ENCODE measurements at places on chromosomes 12 and 14. TPM values are rescaled to one million over a fixed set of nuclear protein-coding genes. Genes with fewer than 3 reads are reported as not detected.
A peak's percentile ranks its signal among the peaks of the same experiment; 100 is the strongest.

CMTM5 gene
- total RNA-seq = not detected

FAM186B gene
- not detected for total RNA-seq

PARP11 gene
- 3.1 TPM for total RNA-seq

CD163L1 gene
- total RNA-seq = 9.7 TPM

LYZ gene
- not detected for total RNA-seq

MDGA2 gene
- total RNA-seq = not detected

ATF1 gene
- total RNA-seq = 33.8 TPM

RAPGEF3 gene
- total RNA-seq = 1.2 TPM

VSIG10 gene
- 17.6 TPM for total RNA-seq

CATSPERB gene
- not detected for total RNA-seq

PRB2 gene
- total RNA-seq = not detected

REP15 gene
- not detected for total RNA-seq

KRT85 gene
- total RNA-seq = not detected

DNA sequence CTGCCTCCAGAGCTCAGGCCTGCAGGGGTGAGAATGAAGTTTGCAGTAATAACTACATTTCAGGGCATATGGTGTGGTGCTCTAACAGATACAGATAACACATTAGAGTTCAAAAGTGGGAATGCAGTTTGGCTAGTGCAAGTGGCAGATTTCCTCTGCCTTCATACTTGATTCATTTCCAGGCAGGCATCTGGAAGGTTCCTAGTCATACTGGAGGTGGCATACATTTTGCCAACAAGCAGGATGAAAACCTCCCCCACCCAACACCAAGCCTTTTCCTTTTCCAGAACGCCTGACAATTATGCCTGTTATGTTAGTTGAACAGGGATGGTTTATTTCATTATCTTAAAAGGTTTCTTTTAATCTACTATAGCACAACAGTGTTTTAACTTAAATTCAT, 24.3 kb downstream of the VTI1B start:
- no peak for DNase-seq

- no peak for DNase-seq
These were observed 119.3 kb downstream of the TSPAN9 start for GRCh38 chr12:3196488-3196887.

DNA sequence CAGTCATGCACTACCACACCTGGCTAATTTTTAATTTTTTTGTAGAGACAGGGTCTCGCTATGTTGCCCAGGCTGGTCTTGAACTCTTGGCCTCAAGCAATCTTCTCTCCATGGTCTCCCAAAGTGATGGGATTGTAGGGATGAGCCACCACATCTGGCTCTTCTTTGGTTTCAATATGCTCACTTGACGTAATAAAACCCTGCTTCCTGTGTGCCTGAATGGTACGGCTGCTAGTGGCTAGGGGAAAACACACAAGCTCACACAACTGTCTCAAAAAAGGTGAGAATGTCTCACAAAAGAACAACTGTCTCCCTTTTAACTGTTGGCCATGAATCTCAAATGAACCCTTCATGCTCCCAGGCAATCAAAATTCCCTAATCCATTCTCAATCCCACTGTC, 15.0 kb downstream of the C1S start:
- no peak for DNase-seq

- DNase-seq = peak; percentile 24
These were observed 26.3 kb upstream of the BBS10 start for GRCh38 chr12:76374386-76375020.

DNA sequence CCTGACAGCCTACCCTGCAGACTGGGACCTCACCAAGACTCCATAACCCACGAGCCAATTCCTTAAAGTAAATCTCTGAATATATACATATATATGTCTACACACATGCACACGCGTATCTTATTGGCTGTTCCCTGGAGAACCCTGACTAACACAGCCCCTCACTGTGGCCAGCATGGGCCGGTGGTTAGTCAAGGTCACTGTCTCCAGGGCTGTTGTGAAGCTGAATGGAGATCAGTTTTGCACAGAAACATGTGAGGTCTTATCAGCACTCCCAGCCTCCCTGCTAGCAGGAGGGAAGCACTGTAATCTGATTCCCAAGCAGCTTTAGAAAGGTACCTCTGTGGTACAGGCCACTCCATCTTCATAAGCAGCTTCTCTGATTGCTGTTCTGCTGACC, 46.6 kb upstream of the PLEKHG6 start:
- DNase-seq = no peak

- DNase-seq = no peak
These were observed 69.8 kb downstream of the MAP1LC3B2 start for GRCh38 chr12:116628989-116629388.

- DNase-seq = no peak
These were observed 981 bp downstream of the VTI1B start for GRCh38 chr14:67673451-67673850.

DNA sequence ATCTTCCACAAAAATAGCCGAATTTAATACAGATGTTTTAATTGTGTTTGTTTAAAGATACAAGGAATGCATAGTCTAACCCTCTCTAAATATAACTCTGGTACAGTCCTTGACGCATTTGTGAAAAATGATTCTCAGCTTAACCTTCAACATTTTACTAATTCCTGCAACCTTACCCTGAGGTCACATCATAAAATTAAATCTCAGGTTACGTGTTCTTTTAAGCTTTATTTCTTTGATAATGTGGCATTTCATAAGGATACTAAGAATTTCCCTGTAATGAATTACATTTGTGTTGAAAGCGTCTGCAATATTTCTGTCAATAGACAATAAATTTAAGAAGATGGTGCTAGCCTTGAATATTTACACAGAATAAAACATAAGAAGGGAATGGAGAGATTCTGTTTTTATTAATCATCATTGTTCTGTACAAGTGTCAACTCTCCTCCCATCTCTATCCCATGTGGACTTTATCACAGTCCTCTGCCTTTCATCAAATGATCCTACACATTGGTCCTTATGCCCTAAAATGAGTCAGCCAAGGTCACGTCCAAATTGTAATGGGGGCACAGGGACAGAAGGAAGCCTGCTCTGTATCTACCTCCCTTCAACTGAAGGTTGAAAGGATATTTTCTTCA, 769.3 kb upstream of the FLRT2 start:
- no peak for DNase-seq

DNA sequence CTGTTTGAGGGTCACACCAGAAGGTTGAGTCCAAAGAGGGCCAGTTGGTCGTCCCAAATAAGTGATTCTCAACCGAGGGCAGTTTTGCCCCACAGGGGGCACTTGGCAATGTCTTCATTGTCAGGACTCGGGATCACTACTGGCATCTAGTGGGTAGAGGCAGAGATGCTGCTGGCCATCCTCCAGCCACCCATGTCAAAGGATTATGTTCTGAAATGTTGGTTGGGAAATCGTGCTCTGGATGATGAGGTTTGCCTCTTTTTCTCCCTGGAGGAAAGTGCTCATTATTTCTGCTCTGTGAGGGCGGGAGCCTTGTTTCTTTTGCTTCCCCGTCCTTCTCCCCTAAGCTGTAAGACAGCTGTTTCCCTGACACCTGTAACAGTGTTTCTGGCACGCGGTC, 3.6 kb downstream of the ZNF839 start:
- DNase-seq = peak; percentile 65

- DNase-seq = peak; percentile 57
These were observed 6.4 kb downstream of the APOLD1 start for GRCh38 chr12:12791756-12792369.

- DNase-seq = peak; percentile 51
These were observed 67.2 kb downstream of the DIO3 start for GRCh38 chr14:101628471-101628966.

- no peak for DNase-seq
These were observed 134.7 kb downstream of the CALM1 start for GRCh38 chr14:90531497-90531896.

GRCh38 chr14:31926652-31927347, 150.3 kb upstream of the ARHGAP5 start:
- no peak for DNase-seq

GRCh38 chr12:28814246-28814645, 334.8 kb upstream of the FAR2 start:
- DNase-seq = peak; percentile 3

GRCh38 chr12:101908395-101908794, 31.0 kb downstream of the DRAM1 start:
- DNase-seq = no peak

GRCh38 chr12:22467190-22467589, 77.2 kb downstream of the C2CD5 start:
- no peak for DNase-seq

- peak; percentile 7 for DNase-seq
These were observed 241.4 kb upstream of the PDZRN4 start for GRCh38 chr12:40946612-40947194.

DNA sequence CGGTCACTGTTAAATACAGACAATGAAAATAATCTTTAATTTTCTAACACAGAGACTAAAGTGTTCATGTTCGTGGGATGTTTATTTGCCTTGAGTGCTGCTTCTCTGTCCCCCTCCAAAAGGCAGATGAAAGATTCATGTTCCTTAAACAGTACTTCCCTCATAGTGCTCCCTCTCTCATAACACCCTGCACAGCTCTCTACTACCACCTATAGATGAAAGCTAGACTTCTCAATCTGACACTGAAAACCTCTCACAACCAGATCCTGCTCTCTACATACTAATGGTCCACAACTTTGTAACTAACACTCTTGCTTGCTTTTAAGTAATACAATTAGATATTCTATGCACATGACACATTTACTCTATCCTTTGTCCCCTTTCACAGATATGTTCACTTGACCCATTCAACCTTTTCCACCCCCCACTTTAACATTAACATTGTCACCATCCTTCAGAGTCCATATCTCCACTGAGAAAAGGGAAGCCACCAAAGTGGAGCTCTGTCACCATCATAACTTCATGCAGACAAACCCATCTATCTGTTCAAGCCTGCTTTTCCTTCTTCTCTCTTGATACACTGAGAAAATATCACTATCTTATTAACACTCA, 266.4 kb upstream of the USP15 start:
- peak; percentile 15 for DNase-seq

DNA sequence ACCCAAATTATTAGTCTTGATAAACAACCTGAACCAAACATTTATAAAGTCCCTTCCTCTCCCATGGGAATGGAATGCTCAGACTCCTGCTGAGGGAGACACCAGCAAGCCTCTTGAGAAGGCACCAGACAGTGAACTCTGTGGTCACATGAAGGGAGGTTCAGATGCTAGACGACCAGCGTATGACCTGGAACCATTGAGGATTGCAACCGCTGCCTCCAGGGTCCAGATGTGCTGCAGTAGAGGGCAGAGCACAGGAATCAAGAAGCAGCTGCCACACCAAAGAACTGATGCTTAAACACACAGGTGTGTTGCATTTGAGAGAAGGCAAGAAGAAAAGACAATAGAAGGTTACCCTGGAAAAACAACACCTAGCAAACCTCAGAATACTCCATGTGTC, 592.4 kb downstream of the AACS start:
- DNase-seq = no peak

GRCh38 chr12:93671044-93671443, 6.1 kb upstream of the CRADD start:
- DNase-seq = no peak

- DNase-seq = no peak
These were observed 4.9 kb upstream of the CRIP2 start for GRCh38 chr14:105469456-105470349.

GRCh38 chr14:99571303-99571986, 32.6 kb downstream of the CCDC85C start:
- DNase-seq = peak; percentile 35

- no peak for DNase-seq
These were observed 222.2 kb downstream of the FLRT2 start for GRCh38 chr14:85752175-85752574.

DNA sequence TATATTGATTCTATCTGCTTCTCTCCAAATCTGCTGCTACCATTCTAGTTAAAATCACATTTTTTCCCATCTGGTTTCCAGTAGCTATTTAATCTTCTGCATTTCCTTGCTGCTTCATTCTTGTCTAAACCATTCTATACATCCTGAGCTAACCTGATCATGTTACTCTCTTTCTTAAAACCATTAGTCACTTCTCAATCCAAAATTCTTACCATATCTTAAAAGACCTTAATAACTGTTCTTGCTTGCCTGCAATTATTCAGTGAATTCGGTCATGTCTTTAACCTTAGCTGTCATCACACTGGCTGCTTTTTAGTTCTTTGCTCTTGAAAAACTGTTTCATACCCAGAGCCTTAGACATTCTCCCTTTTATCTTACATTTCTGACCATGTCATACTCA, 56.4 kb upstream of the PZP start:
- no peak for DNase-seq

DNA sequence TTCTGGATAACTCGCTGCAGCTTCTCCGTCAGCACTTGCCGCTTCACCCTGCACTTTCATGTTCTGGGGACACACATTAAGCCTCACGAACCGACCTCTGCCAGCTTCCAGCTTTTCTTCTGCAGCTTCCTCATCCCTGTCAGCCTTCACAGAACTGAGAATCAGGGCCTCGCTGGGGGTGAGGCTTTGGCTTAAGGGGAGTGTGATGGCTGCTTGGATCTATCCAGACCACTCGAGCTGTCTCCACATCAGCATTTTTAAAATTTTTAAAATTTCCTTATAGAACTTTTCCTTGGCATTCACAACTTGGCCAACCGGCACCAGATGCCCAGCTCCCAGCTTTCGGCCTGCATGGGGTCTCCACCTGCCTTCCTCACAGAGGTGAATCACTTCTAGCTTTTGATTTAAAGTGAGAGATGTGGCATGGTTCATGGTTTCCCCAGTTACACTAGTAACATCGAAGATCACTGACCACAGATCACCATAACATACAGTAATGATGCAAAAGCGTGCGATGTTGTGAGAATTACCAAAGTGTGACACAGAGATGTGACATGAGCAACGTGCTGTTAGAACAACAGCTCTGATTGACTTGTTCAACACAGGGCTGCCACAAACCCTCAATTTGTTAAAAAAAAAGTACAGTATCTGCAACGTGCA, 139.1 kb upstream of the C14orf180 start:
- no peak for DNase-seq

DNA sequence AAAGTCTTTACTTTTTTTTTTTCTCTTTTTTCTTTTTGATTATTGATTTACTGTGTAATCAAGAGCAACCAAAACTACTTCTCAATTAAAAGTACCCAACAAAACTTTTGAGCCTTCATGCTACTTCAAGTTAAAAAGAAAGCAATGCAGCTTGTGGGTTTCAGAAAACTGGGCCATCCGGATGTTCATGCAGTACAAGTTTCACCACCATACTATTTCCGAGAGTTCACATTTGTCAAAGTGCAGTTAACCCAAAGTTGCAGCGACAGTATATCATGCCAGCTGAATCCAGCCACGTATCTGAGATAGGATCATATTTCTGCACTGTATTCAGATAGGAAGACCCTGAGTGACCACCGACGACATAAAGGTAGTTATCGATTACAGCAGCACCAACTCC, 33.0 kb downstream of the KLHL28 start:
- DNase-seq = no peak
